ENCODE measurements at places on chromosomes 11 and 22.
A peak's percentile ranks its signal among the peaks of the same experiment; 100 is the strongest.

- DNase-seq, result no peak
Observed at GRCh38 chr11:129917231-129917630, 21.9 kb upstream of the NFRKB start.

DNA sequence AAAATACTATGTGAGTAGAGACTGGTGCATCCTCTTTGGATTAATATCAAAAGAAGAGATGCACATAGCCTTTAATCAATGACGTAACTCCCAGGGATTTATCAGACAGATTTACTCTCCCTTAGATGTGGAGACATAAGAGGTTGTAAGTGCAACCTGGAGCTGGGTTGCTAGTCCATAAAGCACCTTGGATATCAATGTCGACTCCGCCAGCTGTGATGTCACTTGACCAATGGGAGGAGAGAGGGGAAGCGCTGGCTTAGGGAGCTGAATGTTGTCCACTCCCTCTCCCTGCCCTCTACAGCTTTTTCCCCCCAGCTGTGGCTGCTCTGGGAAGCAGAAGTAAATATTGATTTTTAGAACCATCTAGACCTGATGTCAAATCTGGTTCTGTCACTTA is 28.9 kb upstream of the TMEM86A start:
- no peak for DNase-seq

DNA sequence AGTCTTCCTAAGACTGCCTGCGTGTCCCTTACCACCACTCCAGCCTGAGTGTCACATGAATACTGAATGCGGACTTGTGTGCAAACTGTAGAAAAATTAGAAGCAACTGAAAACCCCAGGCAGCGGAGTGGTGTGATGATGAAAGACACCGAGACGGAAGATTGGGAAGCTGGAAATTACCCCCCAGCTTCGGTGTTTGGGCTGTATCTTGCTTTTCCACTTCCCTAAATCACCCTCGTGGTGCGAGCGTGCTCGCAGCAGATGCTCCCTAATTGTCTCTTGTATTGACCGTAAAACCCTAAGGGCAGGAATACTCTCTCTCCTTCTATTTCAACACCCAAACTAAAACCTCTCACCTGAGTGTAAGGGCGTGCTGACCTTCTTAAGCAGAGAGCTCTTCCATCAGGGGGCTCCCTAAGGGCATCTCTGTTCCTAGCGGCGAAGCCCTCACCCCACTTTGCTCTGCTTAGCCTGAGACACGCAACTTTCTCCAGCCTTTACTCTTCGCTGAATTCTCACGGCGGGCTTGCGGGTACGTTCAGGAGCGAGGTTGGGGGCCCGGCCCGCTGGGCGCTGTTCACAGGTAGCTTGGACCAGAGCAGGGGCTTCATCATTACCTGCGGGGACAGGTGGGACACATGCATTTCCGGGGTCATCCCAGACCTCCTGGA is 62.4 kb downstream of the CRYBB2 start:
- no peak for DNase-seq

GRCh38 chr11:66883016-66883965 is 26.4 kb downstream of the LRFN4 start:
- peak; percentile 27 for DNase-seq

GRCh38 chr11:78429660-78430059 is 12.0 kb upstream of the GAB2 start:
- no peak for DNase-seq

DNA sequence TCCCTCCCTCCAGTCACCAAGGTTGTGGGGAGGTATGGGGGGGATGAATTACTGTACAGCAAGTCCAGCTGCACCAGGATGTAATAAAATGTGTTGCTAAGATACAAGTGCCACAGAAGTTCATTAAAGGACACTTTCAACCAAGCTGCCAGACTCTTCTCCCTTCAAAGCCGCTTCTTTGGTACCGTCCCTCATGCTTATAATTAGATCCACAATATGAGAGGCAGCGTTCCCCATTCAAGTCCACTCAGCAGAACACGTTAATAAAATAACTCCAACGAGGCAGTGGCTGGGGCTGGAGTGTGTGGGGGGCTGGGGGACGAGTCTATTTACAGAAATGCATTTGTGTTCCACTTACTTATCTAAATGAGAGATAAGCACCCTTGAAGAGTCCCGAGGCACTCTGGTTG is 14.7 kb downstream of the PHF21B start:
- no peak for DNase-seq

DNA sequence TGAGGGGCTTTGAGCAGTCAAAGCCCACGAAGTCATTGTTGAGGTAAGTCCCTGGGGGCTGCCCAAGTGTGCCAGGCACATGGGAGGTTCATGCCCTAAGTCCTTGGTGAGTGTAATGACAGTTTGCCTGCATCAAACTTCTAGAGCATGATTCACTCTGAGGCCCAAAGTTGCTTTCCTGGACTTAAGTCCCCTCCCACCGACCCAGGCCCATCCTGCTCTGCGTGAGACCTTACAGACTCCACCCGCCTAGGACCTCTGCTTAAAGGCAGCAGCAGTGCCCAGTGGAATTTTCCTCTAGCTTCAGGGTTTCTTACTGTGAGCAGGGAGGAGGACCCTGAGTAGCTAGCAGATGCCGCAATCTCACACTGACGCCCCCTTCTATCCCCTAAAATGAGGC is 5.7 kb upstream of the PVALB start:
- no peak for DNase-seq

GRCh38 chr22:50684501-50684900 is 11.9 kb downstream of the SHANK3 start:
- no peak for DNase-seq

GRCh38 chr11:94866231-94866822 is 98.2 kb downstream of the AMOTL1 start:
- no peak for DNase-seq

DNA sequence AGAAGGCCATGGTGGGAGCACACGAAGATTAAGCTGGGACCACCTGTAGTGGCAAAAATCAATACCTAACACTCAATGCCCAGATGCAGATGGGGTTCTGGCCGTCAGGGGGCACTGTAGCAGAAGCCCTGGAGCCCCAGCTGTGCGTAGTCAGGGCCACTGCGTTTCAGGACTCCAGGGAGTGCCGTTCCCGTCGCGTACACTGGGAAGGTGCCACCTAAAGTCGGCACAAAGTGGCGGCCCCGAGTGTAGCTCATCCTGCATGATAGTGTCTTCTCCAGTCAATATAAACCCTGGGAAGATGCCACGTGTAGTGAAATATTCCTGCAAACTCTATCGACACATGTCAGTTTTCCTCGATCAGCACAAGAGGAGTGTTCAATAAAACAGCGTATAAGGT is 123.8 kb upstream of the NTM start:
- no peak for DNase-seq

DNA sequence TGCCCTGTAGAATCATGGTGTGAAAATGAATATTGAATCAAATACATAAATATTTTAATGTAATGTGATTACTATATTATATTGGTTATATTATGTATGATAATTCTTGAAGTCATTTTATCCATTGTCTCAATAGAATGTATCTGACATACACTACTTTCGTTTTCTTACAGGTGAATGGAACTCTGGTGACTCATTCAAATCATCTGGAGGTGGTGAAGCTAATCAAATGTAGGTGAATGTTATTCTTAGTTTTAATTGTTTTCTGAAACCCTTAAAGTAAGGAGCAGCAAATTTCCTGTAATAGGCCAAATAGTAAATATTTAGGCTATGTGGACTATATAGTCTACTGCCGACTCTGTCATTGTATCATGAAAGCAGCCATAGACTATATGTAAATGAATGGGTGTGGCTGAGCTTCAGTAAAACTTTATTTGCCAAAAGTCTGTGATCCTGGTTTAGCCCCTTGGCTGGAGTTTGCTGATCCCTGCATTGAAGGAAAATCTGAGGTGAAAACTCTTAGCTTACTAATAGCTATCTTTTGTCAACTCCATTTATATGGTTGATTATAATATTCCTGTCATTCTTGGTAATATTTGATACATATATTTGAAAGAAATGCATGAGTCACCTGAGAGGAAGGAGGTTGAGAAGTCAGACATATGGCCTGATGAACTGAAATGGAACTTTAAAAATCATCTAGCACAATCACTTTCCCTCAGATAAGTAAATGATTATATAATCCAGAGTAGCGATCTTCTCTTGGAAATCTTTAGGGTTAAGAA is 87.2 kb upstream of the GRIK4 start:
- no peak for DNase-seq

DNA sequence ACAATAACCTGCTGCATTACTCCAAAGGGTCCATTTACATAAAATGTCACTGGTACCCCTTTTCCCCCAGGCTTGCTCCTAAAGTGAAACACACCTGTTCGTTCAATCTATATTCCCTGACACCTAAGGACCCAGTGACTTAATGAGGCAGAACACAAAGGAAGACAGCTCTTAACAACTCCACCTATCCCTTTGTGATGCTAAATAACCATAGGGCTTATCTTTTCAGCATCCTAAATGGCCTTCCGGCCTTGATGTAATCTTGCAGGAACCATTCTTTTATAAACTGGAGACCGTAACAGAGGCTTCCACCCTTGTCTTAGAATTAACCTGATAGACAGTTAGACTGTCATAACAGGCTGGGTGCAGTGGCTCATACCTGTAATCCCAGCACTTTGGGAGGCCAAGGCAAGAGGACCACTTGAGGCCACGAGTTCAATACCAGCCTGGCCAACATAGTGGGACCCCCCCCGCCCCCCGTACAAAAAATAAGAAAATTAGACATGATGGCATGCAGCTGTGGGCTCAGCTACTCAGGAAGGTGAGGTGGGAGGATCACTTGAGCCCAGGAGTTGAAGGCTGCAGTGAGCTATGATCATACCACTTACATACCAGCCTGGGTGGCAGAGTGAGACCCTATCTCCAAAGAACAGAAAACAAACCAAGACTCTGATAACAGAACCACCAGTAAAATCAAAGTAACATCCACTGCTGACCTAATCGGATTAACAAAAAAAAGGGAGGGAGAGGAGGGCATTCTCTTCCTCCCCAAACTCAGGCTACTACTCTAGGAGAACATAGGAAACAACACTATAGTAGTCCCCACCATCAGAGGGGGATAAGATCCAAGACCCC is 5.1 kb downstream of the CHEK2 start:
- no peak for DNase-seq

DNA sequence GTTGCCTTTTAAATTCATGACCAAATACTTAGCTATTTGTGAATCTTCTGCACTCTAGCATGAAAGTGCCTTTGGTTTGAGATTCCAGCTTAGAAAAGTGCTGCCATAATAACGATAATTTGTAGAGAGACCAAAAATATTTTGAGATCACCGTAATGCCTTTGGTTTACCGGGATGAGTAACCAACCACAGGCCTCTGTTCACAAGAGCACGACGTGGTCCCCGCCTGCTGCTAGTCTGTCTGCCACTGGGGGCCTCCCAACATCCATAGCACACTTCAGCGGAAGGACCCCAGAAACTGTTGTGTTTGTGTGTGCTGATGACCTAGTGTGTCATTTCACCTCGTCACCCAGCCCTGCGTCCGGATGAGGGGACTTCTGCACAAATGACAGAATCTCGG is 67.0 kb upstream of the RASSF10 start:
- no peak for DNase-seq

GRCh38 chr11:126601136-126601535 is 245.7 kb downstream of the ST3GAL4 start:
- DNase-seq, result no peak

- DNase-seq, result no peak
Observed at GRCh38 chr22:45885171-45885840, 91.7 kb downstream of the WNT7B start.

DNA sequence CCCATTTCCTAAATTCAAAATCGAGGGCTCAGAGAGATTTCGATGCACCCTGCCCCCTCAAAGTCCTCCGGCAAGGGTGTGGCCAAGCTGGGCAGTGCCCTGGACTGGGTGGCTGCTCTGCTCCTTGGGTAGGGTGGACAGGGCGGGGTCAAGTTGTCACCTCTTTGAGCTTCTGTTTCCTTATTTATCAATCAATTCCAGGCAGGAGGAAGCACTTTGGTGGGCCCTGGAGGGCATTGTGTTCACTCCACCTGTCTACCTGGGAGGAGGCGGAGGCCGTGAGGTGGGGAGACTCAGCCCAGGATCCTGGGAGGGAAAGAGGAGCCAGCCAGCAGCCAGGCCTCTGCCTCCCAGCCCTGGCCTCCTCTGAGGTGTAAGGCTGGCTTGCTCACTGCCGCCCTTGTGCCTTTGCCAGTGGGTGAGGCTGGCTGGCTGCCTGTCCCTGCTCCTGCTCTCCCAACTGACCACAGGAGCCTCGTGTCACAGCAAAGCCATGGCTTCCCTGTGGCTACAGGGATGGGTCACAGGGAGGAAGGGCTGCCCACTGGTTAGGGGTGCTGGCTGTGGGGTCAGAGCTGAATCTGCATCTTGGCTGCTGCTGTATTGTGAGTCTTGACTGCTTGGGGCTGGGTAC is 25.5 kb upstream of the SHISAL1 start:
- DNase-seq, result no peak

DNA sequence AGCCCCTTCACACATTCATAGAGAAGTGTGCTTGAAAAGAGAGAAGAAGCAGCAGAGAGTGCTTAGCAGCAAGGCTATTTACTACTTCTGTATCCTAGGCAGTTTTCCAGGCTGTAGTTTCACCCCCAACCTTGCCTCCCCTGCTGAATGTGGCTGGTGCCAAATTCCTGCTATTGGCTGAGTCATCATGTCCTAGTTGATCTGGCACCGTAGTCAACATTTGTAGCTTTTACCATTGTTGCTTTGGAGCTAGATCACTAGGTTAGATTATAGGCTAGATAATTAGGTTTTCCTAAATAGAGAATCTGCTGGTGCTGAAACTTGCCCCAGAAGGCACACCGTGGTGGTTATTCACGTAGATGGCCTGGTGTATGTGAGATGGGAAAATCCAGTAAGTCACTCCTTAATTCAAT is 32.7 kb downstream of the ARHGAP42 start:
- DNase-seq, result no peak

DNA sequence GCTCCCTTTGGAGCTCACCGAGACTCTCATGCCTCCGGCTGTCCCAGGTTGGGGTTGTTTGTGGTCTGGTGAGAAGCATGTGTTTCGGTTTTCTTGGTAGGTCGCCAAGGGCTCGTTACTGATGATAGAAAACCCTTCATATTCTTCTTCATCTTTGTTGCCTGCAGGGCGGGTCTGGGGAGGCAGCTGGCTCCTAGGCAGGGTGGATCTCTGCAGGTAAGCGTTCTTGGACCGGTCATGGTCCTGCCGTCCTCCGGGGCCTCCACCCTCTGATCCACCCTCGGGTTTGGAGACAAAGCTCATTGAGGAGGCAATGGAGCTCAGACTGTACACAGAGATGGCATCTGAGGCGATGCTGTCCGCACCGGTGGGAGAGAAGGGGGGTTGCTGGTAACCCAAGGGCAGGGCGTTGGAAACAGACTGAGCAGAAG is 64.3 kb upstream of the PITPNB start:
- DNase-seq, result no peak

DNA sequence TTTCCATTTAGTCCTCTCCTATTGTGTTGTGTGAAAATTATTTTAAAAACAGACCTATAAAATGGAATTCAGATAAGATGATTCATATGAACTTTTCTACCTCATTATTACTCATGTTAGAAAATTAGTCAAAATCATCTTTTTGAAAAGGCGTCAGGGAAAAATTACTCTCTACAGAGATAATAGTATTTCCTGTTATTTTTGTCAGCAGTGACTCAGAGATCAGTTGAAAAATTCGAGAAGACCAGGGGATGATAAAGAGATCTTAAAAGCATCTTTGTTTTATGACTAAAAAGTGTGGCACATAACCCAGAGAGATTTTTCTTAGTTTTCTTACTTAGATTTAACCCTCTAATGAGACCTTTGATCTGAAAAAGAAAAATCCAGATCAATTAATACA is 157.9 kb upstream of the CARD18 start:
- DNase-seq, result no peak

GRCh38 chr11:69799582-69799981 is 19.6 kb downstream of the FGF3 start:
- DNase-seq, result no peak

All from stimulated activated CD8-positive, alpha-beta memory T cell treated with anti-CD3 and anti-CD28 coated beads, Interleukin-4, amount 100 ng/mL, for 1 hour (primary cell).